ENCODE measurements at places on chromosomes 4 and X.

GRCh38 chr4:77618383-77619241 lies 13.0 kb downstream of the CXCL13 start:
- DNase-seq, result peak; percentile 74

- no peak for DNase-seq
These were observed 467.0 kb downstream of the PPARGC1A start for GRCh38 chr4:23422878-23423277.

DNA sequence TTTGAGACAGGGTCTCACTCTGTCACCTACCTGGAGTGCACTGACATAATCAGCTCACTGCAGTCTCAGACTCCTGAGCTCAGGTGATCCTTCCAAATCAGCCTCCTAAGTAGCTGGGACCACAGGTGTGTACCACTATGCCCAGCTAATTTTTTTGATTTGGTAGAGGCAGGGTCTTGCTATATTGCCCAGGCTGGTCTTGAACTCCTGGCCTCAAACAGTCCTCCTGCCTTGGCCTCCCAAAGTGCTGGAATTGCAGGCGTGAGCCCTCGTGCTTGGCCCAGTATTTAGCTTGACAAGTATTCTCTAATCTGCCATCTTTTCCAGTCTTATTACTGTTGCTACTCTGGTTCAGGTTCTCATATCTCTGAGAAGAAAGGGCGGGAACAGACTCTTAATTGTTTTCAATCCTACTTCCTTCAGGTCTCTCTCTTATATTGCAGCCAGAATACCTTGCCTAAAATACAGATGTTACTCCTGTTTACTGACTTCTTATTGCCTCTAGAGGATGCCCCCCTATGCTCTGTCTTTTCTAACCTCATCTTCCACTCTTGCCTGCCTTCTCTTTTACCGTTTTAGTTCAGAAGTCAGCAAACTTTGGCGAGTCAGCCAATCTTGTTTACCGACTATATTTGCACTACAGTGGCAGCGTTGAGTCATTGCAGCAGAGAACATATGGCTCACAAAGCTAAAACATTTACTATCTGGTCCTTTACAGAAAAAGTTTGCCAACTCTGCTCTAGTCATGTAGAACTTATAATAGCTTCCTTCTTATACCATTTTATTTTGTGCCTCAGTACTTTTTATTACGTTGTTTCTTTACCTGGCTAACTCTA lies 19.0 kb downstream of the MRPL1 start:
- no peak for DNase-seq

- DNase-seq, result no peak
These were observed 57.7 kb downstream of the SOX3 start for GRCh38 chrX:140447150-140447549.

- no peak for DNase-seq
These were observed 32.1 kb upstream of the SLC16A2 start for GRCh38 chrX:74389016-74389722.
